NCI-H1092 treated with DMSO at 0.1 percent for 48 hours (cell line): ENCODE measurements at places on chromosomes 6 and 20.

DNA sequence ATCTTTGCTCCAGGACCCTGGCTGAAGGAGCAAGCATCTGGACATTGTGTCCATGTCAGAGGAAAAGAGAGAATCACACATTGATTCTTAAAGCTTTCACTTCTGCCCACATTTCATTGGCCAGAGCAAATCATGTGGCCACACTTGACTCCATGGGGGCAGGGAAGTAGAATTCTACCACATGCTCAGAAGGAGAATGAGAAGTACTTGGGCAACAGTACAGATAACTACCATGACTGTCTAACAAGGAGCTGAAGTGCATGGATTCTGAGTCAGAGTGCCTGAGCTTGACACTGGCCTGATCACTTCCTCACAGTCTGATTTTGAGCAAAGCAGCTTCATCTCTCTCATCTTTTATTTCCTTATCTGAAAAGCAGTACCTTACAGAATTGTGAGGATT is 38.6 kb downstream of the GHRH start:
- no peak for DNase-seq

GRCh38 chr20:32858701-32859372 is at the start of gene EFCAB8:
TSS of gene EFCAB8 (plus strand) at chr20:32858923. CDS start at chr20:32863793, 4,870 bp downstream.
- no peak for DNase-seq

GRCh38 chr6:163813979-163814493 is 399.5 kb downstream of the QKI start:
- DNase-seq: no peak

GRCh38 chr6:91761621-91762020 is 1174.7 kb upstream of the MAP3K7 start:
- no peak for DNase-seq

- no peak for DNase-seq
Observed at GRCh38 chr20:22058746-22059145, 353.3 kb downstream of the PAX1 start.

- no peak for DNase-seq
Observed at GRCh38 chr6:105432797-105433196, 29.9 kb upstream of the PREP start.

- no peak for DNase-seq
Observed at GRCh38 chr20:49431329-49431728, 51.1 kb downstream of the KCNB1 start.

DNA sequence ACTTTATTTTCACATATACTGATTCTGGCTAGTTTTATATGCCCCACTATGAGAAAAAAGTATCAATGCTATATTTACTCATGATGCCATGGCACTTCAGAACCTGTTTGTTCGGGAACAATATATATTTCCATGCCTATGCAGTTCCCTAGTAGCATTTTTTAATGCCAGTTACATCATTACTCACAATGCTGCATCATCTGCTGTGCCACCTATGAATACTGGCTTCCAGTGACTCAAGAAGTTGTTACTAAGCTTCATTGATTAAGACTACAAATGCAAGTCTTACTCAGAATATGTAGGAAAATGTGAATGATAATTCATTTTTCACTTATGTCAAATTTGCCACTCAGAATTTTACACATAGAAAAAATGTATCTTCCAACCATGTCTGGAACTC is 97.9 kb downstream of the MAFB start:
- no peak for DNase-seq

DNA sequence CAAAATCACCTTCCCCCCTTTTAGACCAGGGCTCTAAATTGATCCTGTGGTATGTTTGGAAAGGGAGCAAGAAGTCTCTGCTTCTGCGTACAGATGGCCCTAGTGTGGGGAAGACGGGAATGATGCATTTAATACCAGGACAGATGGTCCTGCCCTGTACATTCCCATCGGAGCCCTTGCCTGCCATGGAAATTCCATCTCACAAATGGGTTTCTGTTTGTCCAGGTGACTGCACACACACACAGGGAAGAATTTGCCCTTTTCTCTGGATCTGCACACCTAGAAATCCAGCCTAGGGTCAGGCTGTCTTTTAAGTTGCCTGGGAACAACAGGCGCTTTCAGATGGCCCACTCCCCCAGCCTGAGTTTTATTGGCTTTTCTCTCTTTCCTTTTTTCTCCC is 1.3 kb downstream of the MAS1 start:
- DNase-seq: no peak

GRCh38 chr20:37296371-37296770 is 6.9 kb downstream of the MANBAL start:
- DNase-seq: no peak

- DNase-seq: no peak
Observed at GRCh38 chr6:150937132-150937906, 71.8 kb downstream of the MTHFD1L start.

DNA sequence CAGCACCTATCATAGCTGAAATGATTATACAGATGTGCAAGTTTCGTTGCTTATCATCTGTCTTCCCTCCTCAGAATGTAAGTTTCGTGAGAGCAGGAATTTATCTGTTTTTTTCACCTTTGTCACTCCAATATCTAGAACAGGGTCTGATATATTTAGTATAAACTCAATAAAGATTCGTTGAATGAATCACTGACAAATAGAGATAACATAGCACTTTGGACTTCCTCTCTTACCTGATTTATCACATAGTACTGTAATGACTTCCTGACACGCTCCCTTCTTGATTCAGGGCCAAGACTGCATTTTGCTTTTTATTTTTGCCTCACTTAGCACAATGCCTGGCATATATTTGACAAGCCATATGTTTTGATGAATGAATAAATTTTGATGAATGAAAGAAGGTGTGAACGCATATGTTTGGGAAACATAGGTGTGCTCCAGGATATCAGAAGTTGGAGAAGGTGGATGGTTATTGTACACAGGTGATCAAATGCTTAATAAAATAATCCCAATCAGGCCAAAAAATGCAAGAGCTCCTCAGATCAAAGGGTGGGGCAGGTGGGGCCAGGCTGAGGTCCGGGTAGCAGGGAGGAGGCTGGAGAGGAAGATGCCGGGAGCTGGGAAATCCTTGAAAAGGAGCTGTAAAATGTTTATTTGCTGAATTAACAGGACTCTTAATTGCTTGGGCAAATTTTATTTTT is 33.0 kb downstream of the PIM1 start:
- no peak for DNase-seq

GRCh38 chr20:13875265-13875811 is 90.5 kb downstream of the NDUFAF5 start:
- no peak for DNase-seq

DNA sequence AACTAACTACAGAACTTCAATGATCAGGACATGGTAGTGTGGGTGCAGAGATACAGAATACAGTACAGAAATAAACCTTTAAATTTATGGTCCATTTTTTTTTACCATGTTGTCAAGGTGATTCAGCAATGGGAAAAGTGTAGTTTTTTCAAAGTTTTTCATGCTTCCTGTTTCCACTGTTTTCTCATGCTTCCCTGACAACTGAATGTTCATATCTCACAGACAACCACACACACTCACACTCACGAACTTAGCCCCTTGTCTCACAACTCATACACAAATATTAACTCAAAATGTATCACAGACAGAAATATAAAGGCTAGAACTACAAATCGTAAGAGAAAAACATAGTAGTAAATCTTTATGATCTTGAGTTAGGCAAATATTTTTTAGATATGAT is 232.6 kb upstream of the CDYL start:
- DNase-seq: no peak

GRCh38 chr6:42885702-42886101 is 6.3 kb downstream of the RPL7L1 start:
- DNase-seq: no peak

- DNase-seq: no peak
Observed at GRCh38 chr6:90715093-90715655, 128.3 kb upstream of the MAP3K7 start.

- no peak for DNase-seq
Observed at GRCh38 chr6:101932704-101933103, 539.2 kb downstream of the GRIK2 start.

GRCh38 chr6:1855890-1856289 is 246.2 kb downstream of the FOXC1 start:
- DNase-seq: no peak

- DNase-seq: no peak
Observed at GRCh38 chr20:10863337-10864060, 189.7 kb upstream of the JAG1 start.

- DNase-seq: peak; percentile 95
Observed at GRCh38 chr20:9838378-9839295, at the start of gene PAK5. TSS of gene PAK5 (minus strand) at chr20:9839076. CDS start at chr20:9644328, 194,748 bp downstream.

DNA sequence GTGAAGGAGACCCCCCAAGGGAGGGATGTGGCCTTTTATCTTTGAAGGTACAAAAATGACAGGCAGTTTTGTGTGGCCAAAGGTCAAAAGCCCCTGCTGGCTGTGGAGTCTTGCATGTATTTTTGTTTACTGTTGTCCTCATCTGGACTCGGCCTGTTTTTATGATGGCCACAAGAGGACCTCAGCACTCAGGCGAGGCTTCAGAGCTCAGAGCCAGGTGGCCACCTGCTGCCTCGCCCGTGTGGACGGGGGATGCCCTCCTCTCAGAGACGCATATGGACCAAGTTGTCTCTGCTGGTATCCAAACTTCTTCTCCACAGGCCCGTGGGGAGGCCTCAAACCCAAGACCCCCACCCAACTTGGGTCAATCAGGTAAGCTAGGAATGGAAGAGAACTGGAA is 118.2 kb downstream of the DACT2 start:
- DNase-seq: peak; percentile 33

GRCh38 chr6:108752733-108753590 is 95.3 kb upstream of the ARMC2 start:
- peak; percentile 56 for DNase-seq

DNA sequence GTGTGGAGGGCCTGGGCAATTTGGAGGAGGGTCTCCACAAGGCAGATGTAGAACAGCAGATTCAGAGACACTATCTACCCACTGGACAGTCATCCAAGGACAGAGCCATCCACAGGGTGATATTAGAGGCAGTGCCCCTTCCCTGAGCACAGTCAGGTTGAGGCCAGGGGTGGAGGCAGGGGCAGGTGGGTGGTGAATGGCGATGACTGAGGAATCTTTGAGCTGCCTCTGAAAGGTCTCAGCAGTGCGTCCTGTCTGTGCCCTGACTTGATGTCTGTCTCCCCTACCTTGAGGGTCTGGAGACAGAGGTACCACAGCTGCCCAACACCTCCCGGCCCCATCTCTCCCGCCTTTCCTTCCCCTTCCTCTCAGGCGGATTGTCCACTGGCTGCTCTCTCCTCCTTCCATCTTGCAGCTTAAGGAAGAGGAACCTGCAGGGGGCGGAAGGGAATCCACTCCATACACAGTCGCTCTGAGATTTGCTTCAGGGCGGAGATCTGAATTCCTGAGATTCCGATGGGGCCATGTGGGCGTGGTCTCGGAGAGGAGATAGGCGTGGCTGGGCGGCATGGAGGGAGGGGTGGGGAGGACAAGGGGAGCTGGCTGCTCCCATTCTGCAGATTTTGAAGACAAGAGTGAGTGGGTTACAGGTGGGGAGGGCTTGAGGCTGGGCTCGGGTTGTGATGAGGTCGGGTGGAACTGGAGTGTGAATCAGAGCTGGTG is 1.7 kb downstream of the MUCL3 start:
- no peak for DNase-seq

GRCh38 chr20:46171909-46172308 is 53.8 kb downstream of the CD40 start:
- DNase-seq: no peak

GRCh38 chr20:40359131-40359912 is 329.7 kb downstream of the MAFB start:
- DNase-seq: no peak

DNA sequence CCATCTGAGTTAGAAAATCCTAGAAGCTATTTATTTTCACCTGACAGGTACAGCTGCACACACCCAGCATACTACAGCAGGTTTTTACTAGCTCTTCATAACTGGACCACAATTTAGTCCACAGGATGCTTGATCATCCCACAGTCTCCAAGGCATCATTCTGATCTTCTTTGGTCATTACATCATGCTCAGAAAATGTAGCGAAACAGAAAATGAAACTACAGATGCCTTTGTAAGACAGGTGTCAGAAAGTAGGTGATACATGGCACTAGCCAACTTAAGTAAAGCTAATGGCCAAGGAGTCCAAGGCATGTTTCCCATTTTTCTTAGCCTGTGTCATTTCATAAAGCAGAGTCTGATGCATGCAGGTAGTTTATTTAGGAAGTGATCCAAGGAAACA is 102.3 kb downstream of the HTR1B start:
- DNase-seq: no peak

DNA sequence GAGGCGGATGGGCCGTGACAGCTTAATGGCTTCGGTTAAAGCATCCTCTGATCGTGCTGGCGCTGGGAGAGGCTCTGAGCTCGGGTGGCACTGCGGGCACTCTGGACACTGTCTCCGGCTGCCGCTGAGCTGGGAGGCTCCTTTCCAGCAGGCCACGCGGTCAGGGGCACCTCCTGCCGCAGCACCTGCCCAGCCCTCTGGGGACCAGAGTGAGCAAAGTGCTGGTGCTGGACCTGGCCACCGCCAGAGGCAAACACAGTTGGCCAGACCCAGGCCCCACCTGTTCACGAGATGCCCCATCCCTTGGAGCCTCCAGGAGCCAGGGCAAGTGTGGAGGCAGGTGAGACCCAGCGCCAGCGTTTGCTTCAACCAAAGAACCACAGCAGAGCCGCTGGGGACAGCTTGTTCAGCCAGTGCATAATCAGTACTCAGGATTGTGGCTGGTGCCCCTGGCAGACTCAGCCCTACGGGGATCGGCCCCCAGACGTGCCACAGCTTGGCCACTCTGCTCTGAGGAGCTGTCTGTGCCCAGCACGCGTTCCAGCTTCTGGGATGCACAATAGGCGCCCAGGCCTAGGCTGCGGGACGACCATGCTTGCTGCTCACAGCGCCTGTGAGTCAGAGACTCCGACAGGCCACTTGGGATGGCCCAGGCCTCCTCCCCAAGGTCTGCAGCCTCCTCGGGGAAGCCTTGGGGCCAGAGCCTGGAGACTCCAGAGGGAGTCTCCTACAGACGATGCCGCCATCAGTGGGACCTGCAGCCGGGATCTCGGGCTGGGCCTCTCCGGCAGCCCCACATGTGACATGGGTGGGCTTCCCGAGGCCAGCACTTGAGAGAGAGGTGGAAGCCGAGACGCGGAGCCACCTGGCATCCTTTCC is 38.2 kb upstream of the SLCO4A1 start:
- DNase-seq: no peak

DNA sequence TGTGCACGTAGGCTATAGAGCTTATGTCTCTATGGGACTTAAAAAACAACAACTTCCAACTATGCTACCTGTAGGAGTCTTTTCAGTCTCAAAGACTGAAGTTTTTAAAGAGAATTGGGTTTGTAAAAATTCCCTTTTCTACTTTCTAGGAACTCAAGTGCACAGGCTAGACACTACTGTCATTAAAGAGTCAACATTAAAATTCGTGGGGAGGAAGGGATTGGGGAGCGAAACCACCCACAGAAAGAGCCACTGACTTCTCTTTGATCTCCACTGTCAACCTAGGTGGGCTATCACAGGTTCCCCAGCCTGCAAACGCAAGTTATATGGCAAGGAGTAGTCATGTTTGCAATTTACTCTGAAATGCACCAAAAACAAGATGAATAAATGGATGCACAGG is 37.7 kb downstream of the ADTRP start:
- DNase-seq: no peak

GRCh38 chr20:10449270-10449669 is 14.2 kb downstream of the SLX4IP start:
- DNase-seq: no peak
